T-helper 2 cell (primary cell): ENCODE measurements at places on chromosomes 13 and 19.

- DNase-seq, result no peak
Measured at GRCh38 chr13:113794764-113795173, 35.7 kb downstream of the TMEM255B start.

GRCh38 chr19:38784224-38784623 is 4.8 kb upstream of the LGALS7B start:
- DNase-seq, result no peak

DNA sequence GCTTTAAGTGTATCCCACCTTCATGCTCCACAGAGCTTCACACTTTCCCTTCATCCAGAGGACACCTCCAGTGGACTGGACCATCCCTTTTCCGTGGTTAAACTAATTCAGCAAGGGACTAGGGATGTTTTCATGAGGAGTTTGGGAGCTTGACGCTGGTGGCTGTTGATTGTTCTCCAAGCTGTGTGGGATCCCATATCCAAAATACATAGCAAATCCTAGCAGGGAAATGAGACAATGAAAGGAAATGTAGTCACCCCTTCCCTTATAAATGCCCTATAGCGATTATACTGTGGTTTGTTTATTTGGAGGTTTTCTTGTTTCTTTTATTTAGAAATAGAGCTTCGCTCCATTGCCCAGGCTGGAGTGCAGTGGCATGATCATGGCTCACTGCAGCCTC is 31.6 kb upstream of the DPRX start:
- DNase-seq, result no peak

DNA sequence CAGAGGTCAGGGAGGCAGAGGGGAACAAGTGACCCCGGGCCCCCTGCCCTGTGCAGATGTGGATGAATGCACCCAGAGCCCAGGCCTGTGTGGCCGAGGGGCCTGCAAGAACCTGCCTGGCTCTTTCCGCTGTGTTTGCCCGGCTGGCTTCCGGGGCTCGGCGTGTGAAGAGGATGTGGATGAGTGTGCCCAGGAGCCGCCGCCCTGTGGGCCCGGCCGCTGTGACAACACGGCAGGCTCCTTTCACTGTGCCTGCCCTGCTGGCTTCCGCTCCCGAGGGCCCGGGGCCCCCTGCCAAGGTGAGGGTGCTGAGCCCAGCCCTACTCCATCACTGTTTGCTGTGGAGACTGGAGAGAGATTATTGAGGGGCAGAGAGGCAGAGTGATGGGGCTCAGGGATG is 9.9 kb downstream of the LTBP4 start:
- no peak for DNase-seq

DNA sequence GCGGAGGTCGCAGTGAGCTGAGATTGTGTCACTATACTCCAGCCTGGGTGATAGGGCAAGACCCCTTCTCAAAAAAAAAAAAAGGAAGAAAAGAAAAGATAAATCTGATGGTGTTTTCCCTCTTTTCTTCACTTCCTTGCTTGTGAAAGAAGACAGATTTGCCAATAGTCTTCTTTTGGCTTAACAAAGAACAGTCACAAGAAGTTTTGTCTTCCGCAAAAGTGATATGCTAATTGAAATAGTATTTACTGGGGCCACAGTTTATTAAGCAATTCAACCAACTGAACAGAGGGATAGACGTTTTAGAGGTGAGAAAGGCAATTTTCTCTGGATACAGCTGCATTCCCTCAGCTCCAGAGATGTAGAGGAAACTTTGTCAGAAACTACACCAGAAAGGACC is 22.9 kb upstream of the PLAUR start:
- no peak for DNase-seq
